ENCODE measurements at places on chromosomes 1 and 21.

GRCh38 chr1:53878492-53879105 is 11.0 kb downstream of the YIPF1 start:
- peak; percentile 45 for DNase-seq

DNA sequence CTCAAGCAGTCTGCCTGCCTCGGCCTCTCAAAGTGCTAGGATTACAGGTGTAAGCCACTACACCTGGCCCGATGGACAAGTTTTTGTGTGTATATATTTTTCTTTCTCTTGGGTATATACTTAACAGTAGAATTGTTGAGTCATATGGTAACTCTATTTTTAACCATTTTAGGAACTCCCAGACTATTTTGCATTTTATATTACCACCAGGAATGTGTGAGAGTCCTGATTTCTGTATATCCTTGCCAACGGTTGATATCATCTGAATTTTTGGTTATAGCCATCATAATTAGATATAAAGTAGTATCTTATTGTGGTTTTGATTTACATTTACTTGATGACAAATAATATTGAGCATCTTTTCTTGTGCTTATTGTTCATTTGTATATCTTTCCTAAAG is 20.7 kb downstream of the FNBP1L start:
- DNase-seq = peak; percentile 65

GRCh38 chr21:44751186-44751798 is 39.9 kb upstream of the TSPEAR start:
- no peak for DNase-seq

GRCh38 chr1:180945551-180945950 is 32.9 kb downstream of the KIAA1614 start:
- no peak for DNase-seq

DNA sequence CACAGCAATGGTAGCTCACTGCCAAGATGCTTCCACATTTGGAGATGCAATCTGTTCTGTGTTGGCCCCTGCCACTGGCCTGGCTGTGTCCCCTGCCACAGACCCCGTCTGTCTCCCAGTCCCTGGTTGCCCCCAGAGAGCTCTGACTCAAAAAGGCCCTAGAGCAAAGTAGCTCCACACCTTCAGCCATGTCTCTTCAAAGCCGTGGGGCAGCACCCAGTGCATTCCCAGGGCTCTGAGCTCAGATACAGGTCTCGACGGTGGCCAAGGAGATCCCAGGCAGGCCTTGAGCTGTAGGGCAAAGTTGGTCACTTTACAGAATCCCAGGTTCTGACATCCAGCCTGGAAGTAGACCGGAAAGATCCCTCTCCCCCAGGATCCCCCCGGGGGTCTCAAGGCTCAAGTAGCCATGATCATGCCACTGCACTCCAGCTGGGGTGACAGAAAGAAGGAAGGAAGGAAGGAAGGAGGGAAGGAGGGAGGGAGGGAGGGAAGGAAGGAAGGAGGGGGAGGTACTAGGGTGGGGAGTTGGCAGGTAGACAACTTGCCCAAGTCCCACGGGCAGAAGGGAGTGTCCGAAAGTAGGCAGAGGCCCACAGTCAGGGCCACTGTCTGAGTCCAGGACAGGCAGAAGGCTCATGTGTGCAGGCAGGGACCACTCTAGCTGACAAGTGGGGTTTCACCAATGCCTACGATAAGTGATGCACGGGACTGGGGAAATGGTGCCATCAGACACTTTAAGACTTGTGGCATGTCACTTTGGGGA is 4.8 kb upstream of the ARF1 start:
- no peak for DNase-seq

DNA sequence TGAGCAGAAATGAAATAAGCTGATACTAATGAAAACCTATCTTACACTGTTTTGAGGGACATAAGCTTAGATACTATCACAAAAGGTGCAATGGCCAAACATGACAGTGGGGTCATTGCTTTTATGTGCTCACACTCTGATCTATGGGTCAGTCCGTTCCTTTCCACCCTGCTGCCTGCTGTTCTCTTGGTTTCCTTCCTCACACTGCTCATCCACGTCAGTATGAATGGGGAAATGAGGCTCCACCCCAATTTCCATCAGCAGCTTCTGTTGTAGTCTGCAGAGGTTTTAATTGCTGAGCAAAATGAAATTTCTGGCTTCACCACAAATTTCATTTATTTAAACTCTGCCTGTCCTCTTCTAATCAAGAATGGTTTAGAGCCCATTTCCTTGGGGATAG is 155.2 kb downstream of the GABPA start:
- no peak for DNase-seq

DNA sequence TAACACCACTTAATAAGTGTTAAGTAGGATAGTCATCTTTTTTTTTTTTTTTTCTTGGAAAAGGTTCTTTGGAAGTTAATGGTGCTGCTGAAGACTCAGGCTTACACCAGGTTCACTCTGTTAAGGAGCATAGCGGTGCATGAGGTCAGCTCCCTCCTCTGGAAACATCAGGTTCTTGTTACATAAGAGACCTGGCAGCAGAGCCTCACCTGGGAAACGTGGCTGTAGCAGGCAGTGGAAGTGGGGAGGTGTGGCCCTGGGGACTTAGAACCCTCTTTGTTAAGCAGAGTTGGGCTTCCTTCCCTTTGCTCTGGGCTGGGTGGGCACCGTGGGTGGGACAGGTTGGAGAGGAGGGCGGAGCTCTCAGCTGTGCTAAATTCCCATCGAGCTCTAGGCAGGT is 104.1 kb downstream of the CNIH3 start:
- no peak for DNase-seq

GRCh38 chr1:175090780-175091179 is 23.1 kb downstream of the TNN start:
- DNase-seq = no peak

DNA sequence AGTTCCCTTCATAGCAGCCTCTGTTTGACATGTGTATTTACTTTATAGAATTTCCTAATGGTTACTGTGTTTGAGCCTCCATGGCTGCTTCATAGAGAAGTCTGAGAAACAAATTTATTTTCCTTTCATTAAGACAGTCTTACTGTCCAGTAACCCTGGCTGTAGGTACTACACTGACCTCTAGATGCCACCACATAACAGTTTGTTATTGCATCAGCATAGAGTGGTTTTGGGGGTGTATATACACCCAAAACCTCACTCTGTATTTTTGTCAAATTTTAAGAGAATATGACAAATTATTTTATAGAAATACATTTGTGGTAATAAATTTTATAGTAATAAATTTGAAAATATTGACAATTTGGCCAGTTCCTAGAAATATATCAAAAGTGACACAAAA is 57.3 kb downstream of the OBSCN start:
- DNase-seq = no peak

DNA sequence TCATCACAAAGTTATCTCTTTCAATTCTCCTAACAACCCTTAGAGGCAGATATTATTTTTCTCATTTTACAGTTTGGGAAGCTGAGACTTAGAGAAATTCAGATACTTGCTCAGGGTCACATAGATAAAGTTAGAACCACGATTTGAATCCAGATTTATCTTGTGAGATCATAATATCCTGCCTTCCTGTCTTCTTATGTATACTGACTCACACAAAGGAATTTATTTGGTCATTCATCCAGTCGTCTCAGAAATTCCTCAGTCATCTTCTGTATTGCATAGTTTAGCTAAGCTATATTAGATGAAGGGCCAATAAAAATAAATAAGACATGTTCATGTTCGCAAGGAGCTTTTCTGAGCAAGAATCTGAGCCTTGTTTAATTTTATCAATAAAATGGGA is 35.8 kb upstream of the RUNX1 start:
- peak; percentile 95 for DNase-seq

DNA sequence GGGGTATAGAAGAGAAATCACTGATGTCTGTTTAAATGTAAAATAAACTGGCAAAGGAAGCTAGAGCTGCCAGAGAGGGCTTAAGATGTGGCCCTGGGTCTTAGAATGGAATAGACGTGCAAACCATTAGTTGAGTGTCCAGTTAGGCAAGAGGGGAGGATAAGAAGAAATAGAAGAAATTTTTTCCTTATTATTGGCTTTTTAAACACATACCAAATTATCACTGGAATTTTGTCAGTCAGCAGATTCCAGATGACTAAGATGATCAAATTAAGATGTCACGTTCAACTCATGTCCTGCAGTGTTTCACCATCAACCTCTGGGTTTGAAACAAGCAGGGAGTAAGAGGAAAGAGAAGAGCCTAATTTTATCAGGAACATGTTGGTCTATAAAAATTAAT is 71.6 kb upstream of the C1orf21 start:
- peak; percentile 86 for DNase-seq

GRCh38 chr1:151817353-151817730 is 12.1 kb upstream of the LINGO4 start:
- DNase-seq = no peak

DNA sequence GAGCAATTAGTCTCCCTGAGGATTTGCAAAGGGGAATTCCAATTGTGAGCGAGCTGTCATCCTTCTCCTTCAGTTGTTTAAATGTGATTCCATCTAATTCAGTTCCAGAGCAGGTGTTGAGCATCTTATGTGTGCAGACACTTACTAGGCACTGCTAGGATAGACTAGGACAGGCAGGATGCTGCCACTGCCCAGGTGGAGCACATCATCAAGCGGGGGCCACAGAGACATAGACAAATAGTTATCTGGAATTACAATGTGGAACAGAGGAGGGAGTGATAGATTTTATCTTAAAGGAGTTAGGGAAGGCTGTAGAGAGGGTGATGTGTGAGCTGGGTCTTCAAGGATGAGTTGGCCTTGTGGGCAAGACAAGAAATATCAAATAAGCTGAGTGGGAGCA is 55.9 kb downstream of the CDC7 start:
- DNase-seq = no peak

GRCh38 chr21:37233551-37234146 is 33.5 kb downstream of the VPS26C start:
- no peak for DNase-seq

DNA sequence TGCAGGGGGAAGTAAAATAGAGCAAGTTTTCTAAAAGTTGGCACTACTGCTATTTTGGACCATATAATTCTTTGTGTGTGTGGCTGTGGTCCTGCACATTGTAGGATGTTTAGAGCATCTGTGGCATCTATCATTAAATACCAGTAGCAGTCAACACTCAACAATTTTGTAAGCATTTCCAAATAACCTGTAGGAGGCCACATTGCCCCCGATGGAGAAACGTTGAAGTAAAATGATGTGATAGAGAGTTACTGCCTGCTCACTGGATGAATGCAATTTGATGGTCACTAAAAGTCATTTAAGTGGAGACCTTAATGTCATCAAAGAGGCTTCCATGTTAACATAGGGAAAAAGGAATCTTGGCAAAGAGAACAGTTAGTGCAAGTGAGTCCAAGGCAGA is 560.8 kb downstream of the NEGR1 start:
- DNase-seq = no peak

- DNase-seq = no peak
Observed at GRCh38 chr21:37424396-37424795, 57.8 kb downstream of the DYRK1A start.

GRCh38 chr1:157090771-157091170 is 8.8 kb downstream of the ETV3L start:
- DNase-seq = no peak

GRCh38 chr1:235823684-235824083 is 43.0 kb downstream of the LYST start:
- no peak for DNase-seq

DNA sequence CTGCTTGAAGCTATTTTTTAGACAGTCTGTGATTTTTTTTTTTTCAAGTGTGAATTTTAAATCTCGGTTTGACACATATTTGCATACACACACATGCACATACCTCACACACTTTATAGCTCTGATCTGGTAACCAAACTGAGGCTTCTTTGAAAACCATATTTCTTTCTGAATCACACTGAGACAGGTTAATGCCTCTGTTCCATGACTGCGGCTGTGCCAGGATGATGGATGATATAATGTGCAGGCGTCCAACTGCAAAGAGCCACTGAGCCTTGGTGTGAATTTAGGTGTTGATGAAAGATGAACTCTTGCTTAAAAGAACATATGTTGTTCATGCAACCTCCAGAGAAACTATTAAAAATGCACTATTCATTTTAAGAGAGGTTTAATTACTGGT is 504.0 kb upstream of the OLFM3 start:
- no peak for DNase-seq

DNA sequence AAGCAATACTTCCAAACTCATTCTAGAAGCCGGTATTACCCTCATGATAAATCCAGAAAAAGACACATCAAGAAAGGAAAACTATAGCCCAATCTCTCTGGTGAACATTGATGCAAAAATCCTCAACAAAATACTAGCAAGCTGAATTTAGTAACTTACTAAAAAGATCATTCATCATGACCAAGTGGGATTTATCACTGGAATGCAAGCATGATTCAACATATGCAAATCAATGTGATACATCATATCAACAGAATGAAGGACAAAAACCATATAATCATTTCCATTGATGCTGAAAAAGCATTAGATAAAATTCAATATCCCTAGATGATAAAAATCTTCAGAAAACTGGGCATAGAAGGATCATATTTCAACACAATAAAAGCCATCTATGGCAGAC is 402.9 kb downstream of the TGFB2 start:
- DNase-seq = peak; percentile 67

GRCh38 chr1:47235241-47235681 is 3.2 kb upstream of the TAL1 start:
- no peak for DNase-seq

DNA sequence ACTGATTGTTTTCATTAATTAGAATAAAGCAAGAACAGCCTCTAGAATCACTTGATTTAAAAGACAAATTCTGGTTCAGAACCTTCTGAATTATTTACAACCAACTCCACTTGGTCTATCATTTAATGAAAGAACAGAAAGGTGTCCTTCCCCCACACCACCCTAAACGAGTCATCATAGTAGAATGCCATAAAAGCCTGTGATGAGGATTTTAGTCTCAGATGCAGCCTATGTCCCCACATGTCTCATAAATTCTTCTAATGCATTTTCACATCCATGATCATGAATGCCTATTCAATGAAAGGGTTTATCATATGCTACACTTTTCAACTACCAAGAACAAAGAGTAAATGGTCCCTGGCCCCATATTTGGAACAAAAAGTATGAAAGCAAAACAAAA is 508.1 kb downstream of the DPYD start:
- DNase-seq = peak; percentile 59

- DNase-seq = no peak
Observed at GRCh38 chr1:68221001-68221979, 11.0 kb downstream of the WLS start.

DNA sequence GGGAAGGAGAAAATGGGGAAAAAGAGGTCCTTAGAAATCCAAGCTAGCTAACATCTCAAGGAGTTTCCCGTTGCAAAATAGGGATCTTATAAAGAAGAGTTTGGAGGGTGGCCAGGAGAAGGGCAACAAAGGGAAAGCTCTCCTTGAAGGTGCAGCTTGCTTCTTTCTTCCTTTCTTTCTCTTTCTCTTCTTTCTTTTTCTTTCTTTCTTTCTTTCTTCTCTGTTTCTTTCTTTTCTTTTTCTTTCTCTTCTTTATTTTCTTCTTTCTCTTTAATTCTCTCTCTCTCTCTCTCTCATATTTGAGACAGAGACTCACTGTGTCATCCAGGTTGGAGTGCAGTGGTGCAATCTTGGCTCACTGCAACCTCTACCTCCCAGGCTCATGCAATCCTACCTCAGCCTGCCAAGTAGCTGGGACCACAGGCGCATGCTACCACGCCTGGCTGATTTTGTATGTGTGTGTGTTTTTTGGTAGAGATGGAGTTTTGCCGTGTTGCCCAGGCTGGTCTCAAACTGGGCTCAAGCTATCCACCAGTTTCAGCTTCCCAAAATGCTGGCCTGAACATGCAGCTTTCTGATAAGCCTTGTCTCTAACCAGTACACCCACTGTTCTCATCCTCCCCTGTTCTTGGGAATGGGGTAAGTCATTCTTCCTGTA is 44.4 kb downstream of the RNF11 start:
- DNase-seq = no peak

GRCh38 chr1:6243053-6243834 is 735 bp upstream of the HES3 start:
- DNase-seq = no peak

- no peak for DNase-seq
Observed at GRCh38 chr1:26022404-26022779, 817 bp downstream of the EXTL1 start.

Measured in fibroblast of skin of abdomen (primary cell).